Peyer's patch (tissue), 4 donors: ENCODE measurements at places on chromosomes 16 and 17. TPM values are rescaled to one million over a fixed set of nuclear protein-coding genes. Genes with fewer than 3 reads are reported as not detected.

PYDC1 gene
- total RNA-seq, result not detected

CASKIN2 gene
- 24.0 TPM for total RNA-seq

KIF22 gene
- total RNA-seq, result 102 TPM

PNMT gene
- total RNA-seq, result 1.6 TPM

C16orf74 gene
- total RNA-seq, result 6.6 TPM

DNA sequence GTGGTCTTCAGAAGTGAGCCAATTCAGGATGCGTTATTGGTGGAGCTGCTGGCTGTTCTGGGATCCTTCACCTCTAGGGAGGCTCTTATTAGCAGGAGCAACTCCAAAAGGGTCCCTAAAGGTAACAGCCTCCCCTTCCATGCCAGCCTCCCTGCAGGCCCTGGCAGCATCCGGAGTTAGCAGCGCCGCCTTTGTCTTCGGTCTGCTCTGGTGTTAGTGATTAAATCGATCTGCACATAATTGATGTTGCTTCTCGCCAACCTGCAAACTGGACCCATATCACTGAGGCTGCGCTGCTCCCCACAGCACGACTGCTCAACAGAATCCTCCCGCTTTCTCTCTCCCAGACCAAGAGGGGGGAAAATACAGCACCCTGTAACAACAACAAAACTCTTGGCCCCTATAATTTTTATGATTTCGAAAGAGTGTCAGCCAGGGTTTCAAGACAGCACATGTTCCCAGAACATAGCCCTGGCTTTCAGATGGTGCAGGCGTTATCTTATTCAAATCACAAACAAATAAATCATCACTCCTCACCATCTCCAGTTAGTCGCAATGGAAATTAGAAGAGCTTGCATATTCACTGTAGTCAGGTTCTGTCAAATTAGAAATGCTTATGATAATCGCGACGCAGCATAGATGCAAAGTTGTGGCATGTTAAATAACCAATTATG is 76.0 kb downstream of the IRX3 start:
- no peak for DNase-seq

- DNase-seq, result no peak
These were observed 3.3 kb upstream of the RNF112 start for GRCh38 chr17:19407601-19408345.

- no peak for DNase-seq
These were observed 19.1 kb downstream of the DEXI start for GRCh38 chr16:10923146-10923649.

GRCh38 chr16:16045879-16046278 is 96.5 kb downstream of the ABCC1 start:
- DNase-seq, result no peak

- DNase-seq, result no peak
These were observed 24.4 kb upstream of the RSL1D1 start for GRCh38 chr16:11875721-11876120.

GRCh38 chr17:19800571-19800970 is 52.5 kb upstream of the ALDH3A1 start:
- no peak for DNase-seq

- no peak for DNase-seq
These were observed 33.7 kb upstream of the CDH15 start for GRCh38 chr16:89137666-89138512.

DNA sequence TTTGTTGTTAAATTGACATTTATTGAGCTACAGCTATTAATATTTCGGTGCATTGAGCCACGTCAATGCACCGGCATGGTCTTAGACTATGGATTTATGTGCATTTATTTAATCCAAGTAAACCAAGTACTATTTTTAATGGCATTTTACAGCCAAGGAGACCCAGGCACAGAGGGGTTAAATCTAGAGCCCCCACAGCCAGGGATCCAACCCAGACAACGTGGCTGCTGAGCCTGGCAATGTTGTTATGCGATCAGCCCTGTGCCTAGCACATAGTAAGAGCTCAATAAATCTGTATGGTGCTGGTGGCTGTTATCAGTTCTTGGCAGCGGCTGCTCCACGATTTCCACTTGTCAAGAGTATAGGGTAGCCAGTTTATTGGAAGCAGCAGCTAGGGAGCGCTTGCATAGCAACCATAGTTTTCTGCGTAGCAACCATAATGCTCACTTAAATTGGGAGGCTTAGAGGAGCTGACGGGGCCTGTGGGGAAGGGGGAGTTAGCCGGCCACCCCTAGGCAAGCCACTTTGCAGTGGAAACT is 541 bp upstream of the RBBP6 start:
- DNase-seq, result no peak

GRCh38 chr17:48615047-48615962 is at the start of gene HOXB8:
TSS of gene HOXB8 (minus strand) at chr17:48615292. CDS start at chr17:48614704, 588 bp downstream.
- no peak for DNase-seq

- no peak for DNase-seq
These were observed 25.8 kb downstream of the SOX8 start for GRCh38 chr16:1007284-1007850.
